ENCODE measurements at places on chromosomes 4 and X. TPM values are rescaled to one million over a fixed set of nuclear protein-coding genes. Genes with fewer than 3 reads are reported as not detected.

The HSFX1 gene
- total RNA-seq = 0.59 TPM

The KLHL13 gene
- 13.8 TPM for total RNA-seq

The TCEAL6 gene
- total RNA-seq = not detected

The FGF2 gene
- total RNA-seq = 69.2 TPM

The SMPX gene
- not detected for total RNA-seq

All from osteoblast (primary cell).